Left colon (tissue), 2 donors: ENCODE measurements at places on chromosomes 2 and 18.

DNA sequence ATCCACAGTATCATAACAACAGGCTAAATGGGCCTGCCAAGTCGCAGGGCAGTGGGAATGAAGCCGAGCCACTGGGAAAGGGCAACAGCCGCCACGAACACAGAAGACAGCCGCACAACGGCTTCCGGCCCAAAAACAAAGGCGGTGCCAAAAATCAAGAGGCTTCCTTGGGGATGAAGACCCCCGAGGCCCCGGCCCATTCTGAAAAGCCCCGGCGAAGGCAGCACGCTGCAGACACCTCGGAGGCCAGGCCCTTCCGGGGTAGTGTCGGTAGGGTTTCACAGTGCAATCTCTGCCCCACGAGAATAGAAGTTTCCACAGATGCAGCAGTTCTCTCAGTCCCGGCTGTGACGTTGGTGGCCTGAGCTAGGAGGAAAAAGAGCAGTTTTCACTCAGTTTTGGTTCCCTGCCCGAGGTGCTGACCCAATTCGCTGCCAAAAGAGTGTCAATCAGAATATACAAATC lies 32.2 kb downstream of the KCTD18 start:
- peak; percentile 32 for DNase-seq

GRCh38 chr2:46315103-46315890 lies 18.1 kb downstream of the EPAS1 start:
- DNase-seq, result peak; percentile 76

DNA sequence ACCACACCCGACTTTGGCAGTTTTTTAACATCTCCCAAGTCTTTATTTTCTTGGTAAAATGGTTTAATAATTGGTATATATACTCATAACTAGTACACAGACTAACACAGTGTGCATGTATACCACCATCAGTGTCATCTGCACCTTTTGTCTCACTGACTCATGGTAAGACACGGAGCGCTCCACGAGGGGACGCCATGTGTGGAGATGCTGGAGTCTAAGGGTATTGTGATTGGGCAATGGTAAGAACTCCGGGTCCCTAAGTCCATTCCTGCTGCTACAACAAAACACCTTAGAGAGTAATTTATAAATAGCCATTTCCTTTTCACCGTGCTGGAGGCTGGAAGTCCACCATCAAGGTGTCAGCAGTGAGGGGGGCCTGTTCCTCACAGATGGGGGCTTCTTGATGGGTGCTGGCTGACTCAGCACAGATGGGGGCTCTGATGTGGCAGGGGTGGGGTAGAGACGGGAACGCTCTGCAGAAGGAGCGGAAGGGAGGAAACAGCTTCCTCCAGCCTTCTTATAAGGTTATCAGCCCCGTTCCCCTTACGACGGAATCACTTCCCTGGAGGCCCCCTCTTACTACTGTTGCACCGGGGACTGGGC lies 42.0 kb upstream of the EDAR start:
- no peak for DNase-seq

- no peak for DNase-seq
Observed at GRCh38 chr2:61575447-61575859, 37.3 kb upstream of the XPO1 start.

DNA sequence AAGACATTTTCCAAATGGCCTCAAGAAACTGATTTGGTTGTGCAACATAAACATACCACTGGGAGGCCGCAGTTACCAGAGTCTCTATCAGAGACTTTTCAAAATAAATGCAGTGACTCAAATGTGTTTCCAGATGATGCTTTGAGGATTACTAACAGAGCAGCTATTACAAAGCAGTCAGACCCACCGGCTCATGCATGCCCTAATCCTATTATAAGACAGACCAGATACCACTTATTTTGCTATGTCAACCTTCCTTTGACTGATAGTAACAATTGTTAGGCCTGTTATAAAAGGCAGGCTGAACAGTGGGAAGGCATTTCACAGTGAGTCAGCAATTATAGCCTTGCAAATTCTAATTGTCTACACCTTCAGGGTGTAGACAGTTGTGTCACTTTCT lies 217.7 kb downstream of the LRRTM1 start:
- no peak for DNase-seq

DNA sequence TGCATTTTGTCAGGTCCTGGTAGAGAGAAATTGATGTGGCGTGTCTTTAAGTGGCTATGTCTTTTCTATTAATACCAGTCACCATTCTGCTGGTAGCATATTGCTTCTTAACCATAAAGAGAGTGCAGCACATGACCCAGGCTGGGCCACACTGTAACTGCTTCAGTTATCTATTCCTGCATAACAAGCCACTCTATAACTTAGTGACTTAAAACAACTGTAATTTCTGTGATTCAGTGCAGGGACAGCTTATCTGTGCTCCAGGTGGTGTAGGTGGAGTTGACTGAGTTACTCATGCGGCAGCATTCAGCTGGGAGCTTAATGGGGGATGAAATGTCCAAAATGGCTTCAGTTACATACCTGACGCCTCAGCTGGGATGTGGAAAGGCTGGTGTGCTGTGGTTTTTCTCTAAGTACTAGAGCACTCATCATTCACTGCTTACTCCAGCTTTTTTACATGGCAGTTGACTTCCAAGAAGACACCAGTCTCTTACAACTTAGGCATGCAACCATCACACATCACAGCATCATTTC lies 742.4 kb downstream of the SATB2 start:
- DNase-seq, result no peak

DNA sequence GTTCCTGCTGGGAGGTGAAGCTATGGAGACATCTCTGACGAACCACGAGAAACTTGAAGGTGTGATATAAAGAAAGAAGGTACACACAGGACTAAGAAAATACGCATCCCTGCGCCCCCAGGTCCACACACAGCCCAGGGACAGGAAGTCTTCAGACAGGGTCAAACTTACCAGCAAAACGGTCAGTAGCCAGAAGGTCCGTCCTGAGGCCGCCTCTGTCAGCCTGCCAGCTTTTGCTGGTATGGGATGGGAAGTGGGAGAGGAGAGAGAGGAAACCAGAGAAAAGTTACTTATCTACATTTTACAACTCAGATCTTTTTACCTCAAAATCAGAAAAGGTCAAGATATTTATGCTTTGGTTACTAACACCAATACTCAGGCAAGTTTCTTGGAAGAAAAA lies 47.2 kb downstream of the HDLBP start:
- no peak for DNase-seq
